ENCODE measurements at places on chromosomes 7 and 10.
A peak's percentile ranks its signal among the peaks of the same experiment; 100 is the strongest.

DNA sequence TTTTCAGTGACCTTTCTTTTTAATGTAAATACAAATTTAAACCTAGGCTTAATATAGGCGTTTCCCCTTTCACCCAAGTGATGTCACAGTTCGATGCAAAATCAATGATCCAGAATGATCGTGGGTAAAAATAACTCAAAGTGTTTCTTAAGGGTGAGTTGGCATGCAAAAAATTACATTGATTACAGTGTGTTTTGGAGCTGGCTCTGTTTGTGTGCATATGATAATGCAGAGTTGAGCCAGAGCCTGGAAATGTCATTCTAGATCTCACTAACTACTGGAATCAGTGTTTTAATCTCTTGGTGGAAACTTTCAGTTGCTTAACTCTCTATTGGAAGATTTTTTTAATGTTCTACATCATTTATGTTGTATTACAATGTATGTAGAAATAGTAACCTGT lies 72.5 kb upstream of the MXI1 start:
- DNase-seq: no peak

DNA sequence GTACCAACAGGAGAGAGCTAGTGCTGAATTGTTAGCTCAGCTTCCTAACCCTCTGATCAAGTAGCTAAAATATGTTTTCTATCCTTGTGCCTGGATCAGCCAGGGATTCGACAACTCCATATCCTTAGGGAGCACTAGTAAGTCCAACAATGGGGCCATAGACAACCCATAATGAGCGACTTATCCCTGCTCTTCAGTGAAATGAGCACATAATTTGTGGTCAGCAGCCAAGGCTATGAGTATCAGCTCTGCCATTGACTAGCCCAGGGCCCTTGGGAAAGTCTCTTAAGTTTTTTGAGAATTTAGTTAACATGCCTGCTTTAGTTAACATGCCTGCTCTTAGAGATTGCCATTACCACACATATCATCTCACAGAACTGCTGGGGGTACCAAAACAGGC lies 39.3 kb downstream of the COL1A2 start:
- DNase-seq: no peak

DNA sequence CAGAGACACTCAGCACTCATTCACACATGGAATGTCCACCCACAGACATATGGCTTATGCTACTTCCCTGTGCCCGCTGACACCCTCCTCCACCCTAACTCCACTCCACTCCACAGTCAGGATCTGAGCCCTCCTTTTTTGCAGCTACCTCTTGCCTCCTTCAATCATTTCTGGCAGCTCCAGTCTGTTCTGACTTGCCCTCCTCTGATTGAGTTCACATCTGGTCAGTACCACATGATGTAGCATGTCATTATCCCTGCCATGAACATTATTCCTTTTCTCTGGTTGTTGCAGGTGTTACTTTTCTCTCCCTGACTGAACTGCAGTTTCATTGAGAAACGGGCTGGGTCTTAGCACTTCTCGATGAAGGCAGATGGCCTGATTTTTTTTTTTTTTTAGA lies 130.1 kb upstream of the EGR2 start:
- no peak for DNase-seq

DNA sequence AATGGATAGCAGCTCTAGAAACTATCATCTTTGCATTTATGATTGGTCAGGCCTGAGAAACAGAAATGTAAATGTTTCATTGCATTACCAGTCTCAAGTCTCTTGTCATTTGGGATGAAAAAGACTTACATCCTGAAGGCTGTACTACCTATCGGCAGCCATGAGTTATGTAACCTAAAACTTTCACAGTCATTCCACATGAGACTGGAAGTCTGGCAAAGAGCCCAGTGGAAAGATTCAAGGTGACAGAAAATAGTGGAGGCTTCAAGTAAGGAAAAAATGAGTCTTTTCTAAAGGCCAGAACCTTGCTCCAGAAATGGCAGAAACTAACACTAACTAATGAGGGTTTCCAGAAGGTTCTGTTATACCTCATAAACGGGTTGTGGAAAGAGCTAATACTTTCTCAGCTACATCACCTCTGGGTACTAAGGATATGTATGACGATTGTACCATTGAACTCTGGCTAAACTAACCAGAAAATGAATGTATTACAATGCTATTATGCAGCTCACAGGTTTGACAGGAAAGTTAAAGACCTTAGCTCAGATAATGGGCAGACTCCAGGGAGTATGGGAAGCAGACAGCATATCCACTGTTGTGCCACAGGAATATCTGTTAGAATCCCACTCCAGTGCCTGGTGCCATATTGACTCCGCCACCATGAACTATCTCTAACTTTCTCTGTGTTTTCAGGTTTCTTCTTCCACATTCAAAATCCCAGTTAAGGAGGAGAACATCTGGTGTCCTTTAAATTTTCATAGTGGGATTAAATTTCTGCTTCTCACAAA lies 41.7 kb upstream of the DYNC1I1 start:
- no peak for DNase-seq

DNA sequence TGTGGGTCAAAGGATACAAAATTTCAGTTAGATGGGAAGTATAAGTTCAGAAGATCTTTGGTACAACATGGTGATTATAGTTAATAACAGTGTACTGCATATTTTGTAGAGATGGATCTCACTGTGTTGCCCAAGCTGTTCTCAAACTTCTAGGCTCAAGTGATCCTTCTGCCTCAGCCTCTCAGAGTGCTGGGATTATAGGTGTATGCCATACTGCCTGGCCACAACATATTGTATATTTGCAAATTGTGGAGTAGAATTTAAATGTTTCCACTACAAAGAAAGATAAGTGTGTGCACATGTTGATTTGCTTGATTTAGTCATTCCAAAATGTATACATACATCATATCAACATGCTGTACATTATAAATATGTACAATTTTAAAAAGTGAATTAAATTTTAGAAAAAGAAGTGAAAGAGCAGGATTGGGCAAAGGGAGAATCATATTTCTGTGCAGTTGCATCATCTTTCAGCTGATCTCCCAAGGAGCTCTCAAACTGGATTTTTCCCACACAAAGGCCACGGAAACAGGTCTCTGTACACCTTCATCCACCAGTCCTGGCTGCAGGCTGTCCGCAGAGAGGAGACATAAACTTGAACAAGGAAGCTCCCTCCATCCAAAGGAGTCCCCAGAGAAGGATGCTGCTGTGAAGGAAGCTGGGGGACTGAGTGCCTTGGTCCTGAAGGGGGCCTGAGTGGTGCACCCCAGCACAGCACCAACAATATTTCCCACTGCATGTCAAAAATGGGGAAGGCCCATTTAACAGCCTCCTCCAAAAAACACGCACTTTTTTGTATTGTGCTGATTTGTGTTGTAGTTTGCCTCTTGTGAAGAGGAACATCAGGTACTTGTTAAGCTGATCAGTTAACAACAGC lies 217.1 kb upstream of the GHITM start:
- no peak for DNase-seq

GRCh38 chr7:8177109-8177933 lies 84.6 kb downstream of the ICA1 start:
- no peak for DNase-seq

DNA sequence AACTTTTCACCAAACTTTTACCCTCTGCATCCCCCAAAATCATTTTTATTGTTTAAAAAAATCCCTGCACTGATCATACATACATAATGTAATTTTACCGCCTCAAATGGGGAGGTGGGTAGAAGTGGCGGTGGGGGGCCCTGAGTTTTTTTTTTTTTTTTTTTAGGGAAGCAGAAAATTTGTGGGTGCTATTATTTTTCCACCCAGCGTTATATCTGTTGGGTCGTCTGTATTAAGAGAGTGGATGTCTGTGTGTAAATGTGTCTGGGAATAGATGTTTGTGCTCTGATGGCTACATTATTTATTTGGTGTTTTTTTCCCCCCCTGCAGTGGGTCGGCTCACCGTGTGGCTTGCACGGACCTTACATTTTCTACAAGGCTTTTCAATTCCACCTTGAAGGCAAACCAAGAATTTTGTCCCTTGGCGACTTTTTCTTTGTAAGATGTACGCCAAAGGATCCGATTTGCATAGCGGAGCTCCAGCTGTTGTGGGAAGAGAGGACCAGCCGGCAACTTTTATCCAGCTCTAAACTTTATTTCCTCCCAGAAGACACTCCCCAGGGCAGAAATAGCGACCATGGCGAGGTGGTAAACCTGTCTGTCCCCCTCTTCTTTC lies 438 bp downstream of the ARID5B start:
- peak; percentile 50 for DNase-seq

DNA sequence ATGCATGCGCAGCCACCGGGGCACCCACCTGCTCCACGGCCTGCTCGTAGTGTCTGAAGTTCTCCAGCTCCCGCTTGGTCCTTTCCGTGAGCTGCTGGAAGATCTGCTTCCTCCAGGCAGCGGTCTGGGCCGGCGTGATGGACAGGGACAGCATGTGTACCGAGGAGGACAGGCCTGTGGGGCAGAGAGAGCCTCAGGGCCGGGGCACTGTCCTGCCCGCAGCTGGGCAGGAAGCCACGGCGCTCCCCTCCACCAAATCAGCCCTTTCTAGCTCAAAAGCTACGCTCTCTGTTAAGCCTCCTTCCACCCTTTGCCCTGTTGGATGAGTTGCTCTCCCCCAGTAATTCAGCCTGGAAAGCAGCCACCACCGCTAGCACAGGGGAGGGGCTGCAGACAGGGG lies 19.2 kb downstream of the TECPR1 start:
- no peak for DNase-seq

DNA sequence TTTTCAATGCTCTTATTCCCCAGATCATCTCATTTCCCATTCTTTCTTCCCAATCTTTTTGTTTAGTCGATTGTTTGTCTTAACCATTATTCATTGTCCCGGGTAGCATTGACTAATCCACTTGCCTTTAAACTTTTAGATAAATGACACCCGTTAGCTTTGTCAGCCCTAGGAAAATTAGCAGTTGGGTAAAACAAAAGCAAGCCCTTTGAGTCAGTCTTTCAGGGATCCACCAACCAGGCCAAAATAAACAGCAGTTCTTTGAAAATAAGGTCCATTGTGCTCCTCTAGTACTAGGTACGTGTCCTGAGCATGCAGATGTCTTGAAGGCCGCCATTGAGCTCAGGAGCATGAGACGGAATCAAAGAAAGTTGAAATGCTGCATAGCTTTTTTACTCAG lies 369.7 kb upstream of the MYO3A start:
- DNase-seq: no peak

GRCh38 chr7:80330434-80330833 lies 181.4 kb downstream of the GNAT3 start:
- DNase-seq: no peak

DNA sequence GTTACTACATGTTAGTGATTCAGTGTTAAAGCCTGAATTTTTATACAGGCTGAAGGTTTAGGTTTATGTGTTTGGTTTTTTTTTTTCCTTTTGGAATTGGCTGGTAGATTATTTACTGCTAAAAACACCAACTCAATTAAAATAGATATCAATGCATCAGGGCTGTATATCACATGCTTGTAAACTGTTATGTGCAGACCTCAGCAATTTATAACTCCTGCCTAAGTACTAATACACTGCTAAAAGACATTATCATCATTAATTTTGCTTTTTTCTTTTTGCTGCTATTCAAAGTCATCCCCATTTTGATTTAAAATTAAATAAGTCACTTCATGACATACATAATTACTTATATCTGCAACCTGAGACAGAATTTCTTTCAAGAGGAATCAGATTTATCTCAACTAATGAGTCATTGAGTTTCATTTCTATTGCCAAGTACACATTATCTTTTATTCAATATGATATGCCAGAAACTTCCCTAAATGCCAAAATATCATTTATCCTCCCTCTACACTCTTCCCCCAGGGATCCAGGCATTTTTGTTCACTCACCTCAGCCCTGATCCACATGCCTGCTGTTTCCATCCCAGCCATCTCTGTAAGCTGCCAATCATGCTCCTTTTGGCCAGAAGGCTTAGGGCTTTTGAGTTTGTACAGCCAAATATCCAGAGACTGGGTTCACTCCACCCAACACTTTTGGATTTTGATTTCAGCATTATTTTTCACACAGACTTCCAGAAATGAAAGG lies 98.5 kb downstream of the POLR1F start:
- no peak for DNase-seq

DNA sequence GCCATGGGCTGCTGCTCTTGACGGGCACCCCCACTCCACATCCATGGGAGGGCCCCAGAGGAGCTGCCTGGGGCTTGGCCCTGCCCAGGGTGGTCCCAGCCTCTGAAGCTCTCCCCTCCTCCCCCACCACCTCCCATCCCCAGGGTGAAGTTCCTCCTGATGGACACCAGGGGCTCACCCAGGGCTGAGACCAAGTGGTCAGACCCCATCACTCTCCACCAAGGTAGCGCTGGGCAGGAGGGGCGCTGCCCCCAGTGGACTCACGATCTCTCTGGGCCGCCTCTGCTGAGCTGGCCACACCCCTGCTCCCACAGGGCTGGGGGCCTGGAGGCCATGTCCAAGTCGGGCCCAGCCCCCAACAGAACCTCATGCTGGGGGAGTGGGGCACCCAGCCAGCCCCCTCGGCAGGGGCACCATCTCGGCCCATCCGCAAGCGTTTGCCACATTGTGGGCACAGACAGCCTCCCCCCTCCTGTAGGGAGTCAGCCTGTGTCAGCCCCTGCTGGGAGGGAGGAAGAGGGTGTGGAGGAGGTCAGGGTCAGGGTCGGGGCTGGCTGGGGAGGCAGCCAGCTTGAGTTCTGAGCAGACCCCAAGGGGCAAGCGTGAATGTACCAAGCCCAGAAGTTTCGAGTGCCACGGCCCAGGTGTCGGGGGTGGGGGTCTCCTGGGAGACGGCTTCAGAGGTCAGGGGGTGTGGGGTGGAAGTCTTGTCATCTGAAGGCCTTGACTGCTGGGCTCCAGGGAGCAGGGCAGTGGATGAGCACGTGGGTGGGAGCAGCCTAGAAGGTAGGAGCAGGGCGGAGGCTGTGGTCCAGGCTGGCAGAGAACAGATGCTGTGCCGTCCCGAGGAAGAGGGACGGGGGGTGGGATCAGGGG lies 2.8 kb downstream of the UPK3B start:
- no peak for DNase-seq

DNA sequence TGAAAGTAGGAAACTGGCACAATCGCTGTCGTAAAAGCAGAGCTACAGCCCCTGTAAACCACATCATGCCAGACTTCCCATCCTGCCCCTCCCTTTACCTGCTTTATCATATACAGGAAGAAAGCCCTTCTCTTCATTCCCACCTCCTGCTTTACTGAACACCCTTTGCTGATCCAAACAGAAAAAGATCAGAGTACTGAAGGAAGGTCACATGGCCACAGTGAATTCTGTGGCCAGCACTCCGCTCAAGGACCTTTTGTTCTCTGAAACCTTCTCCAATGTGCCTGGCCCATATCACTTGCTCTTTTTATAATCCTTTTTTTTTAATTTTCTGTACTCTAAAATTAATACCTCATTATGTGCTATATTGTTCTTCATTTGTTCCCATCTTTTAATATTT lies 108.8 kb upstream of the LRGUK start:
- no peak for DNase-seq

GRCh38 chr7:17236603-17237002 lies 61.8 kb upstream of the AHR start:
- no peak for DNase-seq

GRCh38 chr7:17746020-17746530 lies 194.2 kb downstream of the SNX13 start:
- DNase-seq: no peak

DNA sequence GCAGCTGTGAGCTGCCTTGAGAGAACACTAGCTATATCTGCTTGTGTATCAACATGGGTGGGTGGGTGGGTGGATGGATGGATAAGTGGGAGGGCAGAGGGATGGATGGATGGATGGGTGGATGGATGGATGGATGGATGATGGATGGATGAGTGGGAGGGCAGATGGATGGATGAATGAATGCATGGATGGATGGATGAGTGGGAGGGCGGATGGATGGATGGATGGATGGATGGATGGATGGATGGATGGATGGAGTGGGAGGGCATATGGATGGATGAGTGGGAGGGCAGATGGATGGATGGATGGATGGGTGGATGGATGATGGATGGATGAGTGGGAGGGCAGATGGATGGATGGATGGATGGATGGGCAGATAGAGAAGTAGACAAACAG lies 76.1 kb downstream of the MKI67 start:
- DNase-seq: no peak

Data from left lobe of liver (tissue), 2 donors.